ENCODE measurements at places on chromosomes 6 and 20.

DNA sequence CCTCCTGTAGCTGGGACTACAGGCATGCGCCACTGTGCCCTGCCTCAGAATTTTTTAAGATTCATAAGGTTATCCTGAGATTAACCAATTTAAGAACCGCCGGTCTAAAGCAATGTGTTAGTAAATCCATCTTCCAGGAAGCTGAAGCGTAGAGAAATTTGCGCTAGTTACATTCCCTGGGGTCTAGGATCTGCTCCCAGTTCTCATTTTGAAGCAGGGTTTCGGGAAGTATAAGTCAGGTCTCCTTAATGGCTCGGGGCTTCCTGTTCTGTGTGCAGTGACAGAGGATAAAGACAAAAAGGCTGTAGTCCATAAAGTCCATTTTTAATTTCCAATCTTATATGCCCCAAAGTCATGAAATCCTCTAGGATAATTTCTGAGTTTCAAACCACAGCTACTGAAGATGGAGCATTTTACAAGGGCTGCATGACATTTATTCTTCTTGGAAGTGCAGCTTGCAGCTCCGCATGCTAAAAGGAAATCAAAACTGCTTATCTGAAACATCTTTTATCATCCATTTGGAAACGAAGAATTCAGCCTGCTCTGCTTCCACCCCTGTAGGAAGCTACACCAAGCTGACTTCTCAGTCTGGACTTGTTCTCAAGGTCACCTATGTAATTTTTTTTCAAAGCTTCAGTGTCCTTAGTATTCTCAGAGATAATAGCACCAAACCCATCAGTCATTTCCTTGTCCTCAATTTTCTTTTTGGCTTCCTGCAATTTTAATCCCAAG, 326.1 kb downstream of the PRL start:
- no peak for DNase-seq

- DNase-seq = no peak
Observed at GRCh38 chr6:167665698-167666330, 160.9 kb upstream of the AFDN start.

DNA sequence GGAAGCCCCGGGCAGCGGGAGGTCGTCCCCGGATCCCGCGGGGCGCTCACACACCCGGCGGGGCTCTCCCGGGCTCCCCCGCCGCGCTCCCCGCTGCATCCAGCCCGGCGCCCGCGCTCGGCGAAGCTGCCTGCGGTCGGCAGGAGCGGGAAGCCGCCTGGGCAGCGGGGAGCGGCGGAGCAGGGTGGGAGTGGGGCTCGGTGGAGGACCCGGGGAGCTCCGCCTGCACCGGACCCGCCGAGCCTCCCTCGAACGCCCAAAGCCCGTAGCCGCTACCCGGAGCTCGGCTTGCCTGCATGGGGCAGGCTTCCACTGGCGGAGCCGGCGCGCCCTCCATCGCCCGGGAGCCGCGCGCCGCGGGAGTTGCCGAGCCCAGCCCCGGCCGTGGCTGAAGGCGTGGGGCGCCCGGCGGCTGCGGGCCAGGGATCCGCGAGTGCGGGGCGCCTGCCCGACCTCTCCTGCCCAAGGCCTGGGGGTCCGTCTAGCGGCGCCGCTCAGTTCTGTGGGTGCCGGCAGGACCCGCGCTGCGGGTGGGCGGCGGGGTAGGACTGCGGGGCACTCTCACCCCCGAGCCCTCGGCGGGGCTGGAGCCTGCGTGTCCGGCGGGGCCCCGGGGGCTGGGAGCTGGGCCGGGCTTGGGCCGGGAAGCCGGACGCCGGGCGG, 671 bp downstream of the CDH4 start:
- DNase-seq = no peak

GRCh38 chr6:129719692-129720091, 9.7 kb upstream of the ARHGAP18 start:
- no peak for DNase-seq

GRCh38 chr6:78231002-78231401, 578.2 kb downstream of the MEI4 start:
- no peak for DNase-seq
